ENCODE measurements at places on chromosomes 2 and 18.

DNA sequence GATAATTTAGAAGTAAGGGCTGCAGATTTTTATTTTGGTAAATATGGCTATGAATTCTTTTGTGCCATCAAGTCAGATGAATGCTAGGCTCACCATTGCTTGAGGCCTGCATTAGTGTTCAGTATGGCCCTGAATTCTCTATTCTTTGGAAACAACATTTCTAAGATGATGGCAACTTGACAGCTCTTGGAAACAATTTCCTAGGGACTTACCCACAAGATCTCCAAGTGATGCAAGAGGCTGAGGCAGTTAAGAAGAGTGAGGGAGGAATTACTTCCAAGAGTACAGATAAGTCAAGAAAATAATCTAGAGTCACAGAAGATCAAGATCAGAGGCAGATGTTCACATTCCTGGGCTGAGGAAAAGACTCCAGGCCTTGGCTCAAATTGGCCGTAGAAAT is 129.1 kb downstream of the NRP2 start:
- no peak for DNase-seq

DNA sequence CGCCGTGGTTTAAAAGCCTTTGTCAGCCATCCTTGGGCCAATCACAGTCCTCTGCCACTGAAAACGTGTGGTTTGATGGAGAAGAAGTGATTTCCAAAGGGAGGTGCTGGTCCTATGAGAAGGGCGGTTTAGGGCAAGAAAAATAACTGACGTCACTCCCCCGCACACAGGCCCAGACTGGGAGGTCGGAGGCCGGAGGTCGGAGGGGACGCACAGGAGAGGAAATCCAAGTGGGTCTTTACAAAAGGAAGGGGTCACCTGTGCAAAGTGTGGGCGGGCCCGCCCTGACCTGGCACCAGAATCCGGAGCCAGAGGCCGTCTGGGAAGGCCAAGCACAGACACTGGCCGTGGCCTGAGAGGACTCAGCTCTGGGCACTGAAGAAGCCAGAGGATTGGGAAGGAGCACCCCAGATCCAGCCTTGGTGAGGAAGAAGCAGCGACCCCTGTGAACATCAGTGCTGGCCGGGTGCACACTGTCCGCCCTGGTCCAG is 18.0 kb upstream of the KCNG2 start:
- DNase-seq, result no peak

DNA sequence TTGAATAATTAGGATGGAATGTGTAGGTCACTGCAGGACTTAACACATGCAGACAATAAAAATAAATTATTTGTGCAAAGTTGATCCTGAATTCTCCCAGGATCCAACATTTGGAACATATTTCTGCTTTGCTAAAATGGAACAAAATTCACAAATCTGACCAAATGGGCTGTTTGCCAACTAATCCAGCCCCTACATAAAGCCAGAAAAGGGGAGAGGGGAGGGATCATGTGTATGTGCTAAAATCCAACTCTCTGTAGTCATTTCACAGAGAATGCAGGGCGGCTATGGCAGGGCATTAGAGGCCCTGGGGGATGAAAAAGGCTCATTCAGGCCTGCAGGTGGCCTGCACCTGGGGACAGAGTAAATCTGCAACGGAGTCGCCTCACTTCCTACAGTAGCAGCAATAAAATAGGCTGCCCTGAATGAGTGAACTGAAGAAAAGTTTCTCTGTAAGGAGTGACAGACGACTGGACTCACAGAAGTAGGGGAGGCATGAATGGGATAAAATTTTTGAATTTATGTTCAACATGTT is 4.0 kb upstream of the ZFP36L2 start:
- DNase-seq, result peak; percentile 74

DNA sequence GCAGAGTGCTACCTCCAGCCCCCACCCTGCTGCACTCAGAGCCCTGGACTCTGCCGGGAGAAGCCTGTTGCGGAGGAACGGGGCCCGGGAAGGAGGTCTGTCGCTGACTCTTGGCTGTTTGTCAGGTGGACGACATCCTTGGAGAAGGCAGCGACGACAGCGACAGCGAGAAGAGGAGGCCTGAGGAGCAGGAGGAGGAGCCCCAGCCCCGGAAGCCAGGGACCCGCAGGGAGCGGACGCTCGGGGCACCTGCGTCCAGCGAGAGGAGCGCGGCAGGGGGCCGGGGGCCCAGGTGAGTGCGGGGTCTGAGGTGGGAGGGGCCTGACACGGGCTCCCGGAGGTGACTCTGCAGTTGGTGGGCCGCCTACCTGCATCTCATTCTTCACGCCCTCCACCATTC is 56.6 kb downstream of the CTDP1 start:
- DNase-seq, result no peak

DNA sequence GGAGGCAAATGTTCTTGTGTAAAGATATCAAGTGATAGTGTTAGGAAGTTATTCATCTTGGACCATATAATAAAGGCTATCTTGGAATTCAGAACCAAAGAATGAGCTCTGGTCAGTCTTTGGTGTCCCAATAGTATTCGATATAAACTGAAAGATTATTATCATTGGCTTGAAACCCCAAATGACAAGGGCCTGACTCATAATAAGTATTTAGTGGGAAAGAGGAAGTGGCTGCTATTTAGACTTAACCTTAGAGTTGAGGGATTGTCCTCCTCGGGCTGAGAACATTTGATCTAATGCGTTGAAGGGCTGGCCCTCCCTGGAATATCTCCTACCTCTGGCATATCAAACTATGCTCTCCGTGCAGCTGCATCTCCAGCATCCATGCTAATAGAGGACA is 67.5 kb downstream of the CDH20 start:
- no peak for DNase-seq

DNA sequence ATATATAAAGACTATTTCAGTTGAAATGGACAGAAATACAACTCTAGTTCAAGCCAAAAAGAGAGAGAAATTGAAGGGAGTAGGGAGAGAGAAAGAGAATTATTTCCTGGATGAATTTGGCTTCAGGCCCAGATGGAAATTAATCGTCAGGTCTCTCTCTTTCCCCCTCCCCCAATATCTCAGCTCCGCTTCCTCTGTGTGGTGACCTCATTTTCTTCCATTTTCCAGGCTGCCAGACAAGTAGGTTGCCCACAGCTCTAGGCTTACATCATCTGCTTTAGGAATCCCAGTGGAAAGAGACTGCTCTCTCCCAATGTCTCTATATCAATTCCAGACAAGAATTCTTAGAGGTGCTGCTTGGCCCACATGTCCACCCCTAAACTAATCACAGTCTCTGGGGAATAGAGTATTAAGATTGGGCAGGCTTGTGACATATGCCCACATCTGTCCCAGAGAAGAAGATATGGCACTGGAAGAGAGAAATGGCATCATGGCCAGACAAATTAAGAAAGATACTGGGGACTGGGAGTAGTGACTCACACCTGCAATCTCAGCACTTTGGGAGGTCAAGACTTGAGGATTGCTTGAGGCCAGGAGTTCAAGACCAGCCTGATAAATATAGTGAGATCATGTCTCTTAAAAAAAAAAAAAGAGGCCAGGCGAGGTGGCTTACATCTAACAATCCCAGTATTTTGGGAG is 37.2 kb upstream of the CFAP36 start:
- DNase-seq, result peak; percentile 92

GRCh38 chr2:57291209-57291608 is 755.4 kb upstream of the VRK2 start:
- peak; percentile 37 for DNase-seq
